ENCODE measurements at places on chromosomes 4 and X. TPM values are rescaled to one million over a fixed set of nuclear protein-coding genes. Genes with fewer than 3 reads are reported as not detected.

SMIM43 gene
- 2.7 TPM for polyA plus RNA-seq

SPANXN4 gene
- polyA plus RNA-seq: not detected

DNA sequence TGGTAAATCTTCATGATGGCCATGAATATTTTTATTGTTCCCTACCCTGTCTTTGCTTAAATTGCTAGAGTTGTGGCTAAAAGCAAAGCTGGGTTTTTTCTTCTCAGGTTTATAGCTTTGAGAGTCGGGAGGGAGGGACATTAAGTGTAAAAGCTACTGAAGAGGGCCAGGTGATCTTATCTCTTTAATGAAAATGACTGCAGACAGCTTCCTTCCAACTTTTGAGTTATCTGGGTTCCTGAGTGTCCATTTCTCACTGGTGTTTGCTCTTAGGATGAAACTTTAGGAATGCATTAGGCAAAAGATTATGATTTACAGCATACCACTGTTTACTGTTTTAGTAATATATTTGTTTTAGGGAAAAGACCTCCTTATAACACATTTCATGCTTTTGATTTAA lies 187.7 kb downstream of the SHROOM3 start:
- no peak for DNase-seq

ZNF275 gene
- polyA plus RNA-seq: 9.2 TPM

ADGRG4 gene
- polyA plus RNA-seq: not detected

XAGE1A gene
- 0.90 TPM for polyA plus RNA-seq

- no peak for DNase-seq
Observed at GRCh38 chr4:47444031-47444430, 19.5 kb downstream of the COMMD8 start.

VSIG4 gene
- 14.8 TPM for polyA plus RNA-seq

UBQLN2 gene
- 32.4 TPM for polyA plus RNA-seq

SPANXA2 gene
- not detected for polyA plus RNA-seq

SPATA18 gene
- 2.7 TPM for polyA plus RNA-seq

GRCh38 chrX:18676470-18676869 lies 4.6 kb upstream of the RS1 start:
- DNase-seq: no peak

GRCh38 chr4:6204098-6204497 lies 3.7 kb upstream of the JAKMIP1 start:
- no peak for DNase-seq

PAGE2 gene
- polyA plus RNA-seq: not detected

- DNase-seq: no peak
Observed at GRCh38 chrX:109187473-109188168, 294.3 kb downstream of the GUCY2F start.

DNA sequence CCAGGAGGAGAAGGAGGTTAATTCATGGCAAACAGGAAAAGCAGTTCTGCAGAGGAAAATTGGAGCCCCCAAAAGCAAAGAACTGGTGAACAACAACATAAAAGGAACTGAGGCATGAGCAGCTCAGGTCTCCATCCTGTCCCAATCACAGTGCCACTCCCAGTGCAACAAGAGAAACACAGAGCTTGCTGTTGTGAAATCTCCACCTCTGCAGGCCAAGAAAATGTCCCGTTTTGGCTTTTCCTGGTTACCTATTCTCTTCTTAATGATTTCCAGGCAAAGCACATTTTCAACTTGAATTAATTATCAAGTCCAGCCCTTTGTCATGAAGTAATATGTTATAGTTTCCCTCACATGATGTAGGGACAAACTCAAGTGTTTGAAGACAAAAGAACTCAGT lies 778 bp downstream of the C1QTNF7 start:
- DNase-seq: no peak
